ENCODE measurements at places on chromosomes 2 and 18. TPM values are rescaled to one million over a fixed set of nuclear protein-coding genes. Genes with fewer than 3 reads are reported as not detected.

- DNase-seq, result no peak
Measured at GRCh38 chr2:187438455-187438854, 9.6 kb downstream of the CALCRL start.

- DNase-seq, result no peak
Measured at GRCh38 chr2:189618197-189618596, 37.6 kb upstream of the SLC40A1 start.

DNA sequence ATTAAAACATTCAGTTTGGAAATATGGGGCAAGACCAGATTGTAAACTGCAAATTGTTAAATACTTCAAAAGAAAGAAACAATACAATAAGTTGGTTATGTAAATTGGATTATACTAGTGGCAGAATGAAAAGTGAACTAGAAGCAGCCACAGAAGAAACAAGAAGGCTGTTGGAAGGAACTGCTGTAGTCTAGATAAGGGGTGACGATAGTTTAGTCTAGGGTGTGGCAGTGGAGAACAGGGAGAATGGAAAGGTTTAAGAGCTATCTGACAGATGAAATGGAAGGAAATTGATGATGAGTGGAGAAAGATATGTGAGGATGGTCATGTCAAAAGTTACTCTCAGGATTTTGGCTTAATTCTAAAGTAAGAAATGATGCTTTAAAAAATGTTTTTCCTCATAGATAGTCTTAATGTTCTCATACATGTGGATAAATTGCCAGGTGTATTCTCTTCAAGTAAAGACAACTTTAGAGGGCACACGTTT lies 179.7 kb downstream of the GPD2 start:
- no peak for DNase-seq

- no peak for DNase-seq
Measured at GRCh38 chr2:3481736-3482362, 37.5 kb downstream of the ADI1 start.

- DNase-seq, result no peak
Measured at GRCh38 chr2:39142904-39143605, 22.2 kb upstream of the SOS1 start.

DNA sequence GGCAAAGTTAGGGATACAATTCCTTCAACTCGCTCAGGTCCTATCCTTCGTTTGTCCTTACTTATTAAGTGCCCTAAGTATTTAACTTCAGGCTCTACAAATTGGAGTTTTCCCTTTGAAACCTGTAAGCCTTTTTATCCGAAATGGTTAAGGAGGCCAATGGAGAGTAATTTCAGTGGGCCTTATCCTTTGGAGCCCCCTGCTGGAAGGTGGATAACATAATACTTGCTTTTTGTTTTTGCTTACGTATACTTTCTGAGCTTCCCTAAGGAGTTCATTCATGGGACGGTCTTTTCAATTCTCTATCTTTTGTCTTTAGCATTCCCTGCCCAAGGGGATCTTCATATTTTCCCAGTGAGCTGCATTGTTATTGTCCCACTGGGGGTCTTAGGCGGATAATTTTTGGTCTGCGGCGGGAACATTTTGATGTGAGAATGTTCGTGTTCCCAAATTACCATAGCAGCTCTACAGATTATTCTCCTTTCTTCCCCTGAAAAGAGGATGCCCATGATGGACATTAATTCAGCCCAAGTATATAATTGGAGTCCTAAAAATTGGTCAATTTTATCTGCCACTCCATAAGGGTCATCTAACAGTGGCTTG lies 34.4 kb upstream of the TRAPPC8 start:
- no peak for DNase-seq

- DNase-seq, result no peak
Measured at GRCh38 chr18:27719680-27720079, 457.2 kb downstream of the CDH2 start.

GRCh38 chr2:230823264-230823964 lies 41.3 kb upstream of the ITM2C start:
- no peak for DNase-seq

DNA sequence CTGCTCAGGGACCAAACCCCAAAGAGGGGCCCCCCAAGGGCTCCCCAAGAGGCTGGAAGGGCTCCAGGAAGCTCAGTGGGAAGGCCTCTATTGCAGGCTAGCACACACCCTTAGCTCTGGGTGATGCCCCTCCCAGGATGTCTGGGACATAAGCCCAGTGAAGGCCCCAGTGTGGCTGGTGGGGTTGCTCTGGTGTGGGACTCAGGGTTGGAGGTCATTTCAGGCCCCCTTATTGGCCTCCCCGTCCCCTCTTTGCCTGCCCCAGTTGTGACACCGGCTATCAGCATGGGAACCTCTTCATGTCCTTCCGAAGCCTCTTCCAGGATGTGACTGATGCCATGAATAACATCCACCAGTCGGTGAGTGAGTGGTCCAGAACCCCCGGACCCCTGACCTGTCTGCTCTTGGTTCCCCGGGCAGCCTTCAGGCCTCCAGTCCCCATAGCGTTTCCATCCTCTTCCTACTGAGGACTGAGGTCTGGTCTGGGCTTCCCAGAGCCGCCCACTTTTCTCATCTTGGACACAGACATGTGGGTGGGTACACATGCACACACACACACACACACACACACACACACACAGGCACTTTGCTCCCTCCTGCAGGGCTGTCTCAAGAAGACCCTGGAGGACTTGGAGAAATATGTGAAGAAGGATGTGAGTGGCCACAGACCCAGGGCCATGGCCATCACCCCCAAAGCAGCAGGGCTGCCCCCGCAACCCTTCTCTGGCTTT lies 2.2 kb downstream of the NT5DC4 start:
- no peak for DNase-seq

- no peak for DNase-seq
Measured at GRCh38 chr2:99725820-99726219, 236.0 kb upstream of the REV1 start.

DNA sequence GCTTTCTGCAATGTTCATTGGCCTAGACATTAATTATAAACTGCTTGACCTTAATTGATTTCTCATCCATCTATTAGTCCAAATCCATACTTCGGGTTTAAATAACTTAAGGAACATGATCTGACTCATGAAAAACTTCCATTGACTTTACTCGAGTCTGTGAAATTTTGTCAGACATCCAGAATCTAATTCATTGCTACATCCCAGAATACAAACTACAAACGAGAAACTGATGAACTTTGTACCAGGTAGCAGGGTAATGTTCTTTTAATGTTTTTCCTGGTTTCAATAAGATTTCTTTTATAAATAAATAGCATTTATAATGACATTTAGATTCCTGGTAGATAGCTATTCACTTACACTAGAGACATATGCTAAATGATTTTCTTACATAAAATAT lies 36.0 kb upstream of the IKZF2 start:
- no peak for DNase-seq

GRCh38 chr2:239159476-239159911 lies 241.3 kb downstream of the HDAC4 start:
- DNase-seq, result no peak

- no peak for DNase-seq
Measured at GRCh38 chr18:75287006-75287405, 76.4 kb downstream of the TSHZ1 start.

DNA sequence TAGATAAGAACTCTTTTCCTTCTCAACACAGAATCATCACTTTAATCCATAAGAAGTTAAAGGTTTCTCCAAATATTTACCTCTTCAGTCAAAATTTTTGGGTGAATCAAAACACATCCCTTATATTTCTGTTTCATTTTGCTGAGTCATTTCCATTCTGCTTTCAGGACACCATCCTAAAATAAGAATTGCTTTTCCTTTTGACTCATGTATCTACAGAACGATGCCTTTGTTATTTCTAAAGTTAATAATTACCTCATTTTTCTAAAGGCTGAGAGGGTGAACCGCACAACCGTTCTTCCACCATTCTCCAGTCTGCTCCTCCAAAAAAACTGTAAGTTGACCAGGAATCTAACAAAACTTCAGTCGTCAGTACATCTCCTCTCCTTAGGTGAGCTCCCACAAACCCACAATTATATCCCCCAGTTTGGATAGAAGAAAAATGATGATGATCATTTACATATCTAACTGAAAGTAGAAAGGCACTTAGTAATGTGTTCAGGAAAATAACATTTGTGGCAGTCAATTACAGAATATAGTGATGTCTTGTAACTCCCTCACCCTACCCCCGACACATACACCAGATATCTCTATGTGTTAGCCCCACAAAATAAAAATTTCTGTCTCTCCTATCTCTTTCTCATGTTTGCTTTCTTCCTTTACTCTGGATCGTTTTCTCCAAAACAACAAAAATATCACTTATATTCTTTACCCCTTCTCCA lies 162.5 kb downstream of the RAD51AP2 start:
- no peak for DNase-seq

- DNase-seq, result no peak
Measured at GRCh38 chr2:32068-32467, 14.2 kb downstream of the FAM110C start.

DNA sequence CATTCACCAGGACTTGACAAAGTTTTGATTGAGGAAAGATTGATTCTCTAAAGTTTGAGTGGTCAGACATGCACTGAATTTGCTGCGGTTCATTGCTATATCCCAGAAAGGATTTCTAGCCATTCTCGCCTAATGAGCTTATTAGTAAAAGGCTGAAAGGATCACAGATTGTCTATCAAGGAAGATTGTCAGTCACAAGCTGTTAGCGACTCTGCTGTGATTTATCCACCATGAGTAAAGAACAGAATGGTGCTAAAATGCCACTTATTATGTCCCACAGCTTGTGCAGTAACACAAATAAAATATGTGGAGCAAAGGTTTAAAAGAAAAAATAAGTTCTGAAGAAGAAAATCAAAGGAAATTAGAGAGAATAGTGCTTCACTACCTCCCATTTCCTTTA lies 701.2 kb upstream of the CDH7 start:
- no peak for DNase-seq

DNA sequence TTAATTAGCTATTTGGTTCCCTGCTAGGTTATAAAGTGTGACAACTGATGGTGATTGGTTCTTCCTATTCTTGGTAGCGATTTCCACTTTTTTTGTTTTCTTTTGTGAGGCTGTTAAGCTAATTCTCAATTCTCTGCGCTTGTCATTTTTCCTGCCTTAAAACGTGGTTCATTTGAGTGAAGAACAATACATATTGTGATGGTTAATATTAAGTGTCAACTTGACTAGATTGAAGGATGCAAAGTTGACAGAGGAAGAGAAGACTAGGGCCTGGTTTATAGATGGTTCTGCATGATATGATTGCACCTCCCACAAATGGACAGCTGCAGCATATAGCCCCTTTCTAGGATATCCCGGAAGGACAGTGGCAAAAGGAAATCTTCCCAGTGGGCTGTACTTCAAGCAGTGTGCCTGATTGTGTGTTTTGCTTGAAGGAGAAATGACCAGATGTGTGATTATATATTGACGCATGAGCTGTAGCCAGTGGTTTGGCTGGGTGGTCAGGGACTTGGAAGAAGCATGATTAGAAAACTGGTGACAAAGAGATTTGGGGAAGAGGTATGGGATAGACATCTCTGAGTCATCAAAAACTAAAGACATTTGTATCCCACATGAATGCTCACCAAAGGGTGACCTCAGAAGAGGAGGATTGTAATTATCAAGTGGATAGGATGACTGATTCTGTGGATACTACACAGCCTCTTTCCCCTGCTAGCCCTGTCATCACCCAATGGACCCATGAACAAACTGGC lies 39.4 kb upstream of the ZNF804A start:
- no peak for DNase-seq

DNA sequence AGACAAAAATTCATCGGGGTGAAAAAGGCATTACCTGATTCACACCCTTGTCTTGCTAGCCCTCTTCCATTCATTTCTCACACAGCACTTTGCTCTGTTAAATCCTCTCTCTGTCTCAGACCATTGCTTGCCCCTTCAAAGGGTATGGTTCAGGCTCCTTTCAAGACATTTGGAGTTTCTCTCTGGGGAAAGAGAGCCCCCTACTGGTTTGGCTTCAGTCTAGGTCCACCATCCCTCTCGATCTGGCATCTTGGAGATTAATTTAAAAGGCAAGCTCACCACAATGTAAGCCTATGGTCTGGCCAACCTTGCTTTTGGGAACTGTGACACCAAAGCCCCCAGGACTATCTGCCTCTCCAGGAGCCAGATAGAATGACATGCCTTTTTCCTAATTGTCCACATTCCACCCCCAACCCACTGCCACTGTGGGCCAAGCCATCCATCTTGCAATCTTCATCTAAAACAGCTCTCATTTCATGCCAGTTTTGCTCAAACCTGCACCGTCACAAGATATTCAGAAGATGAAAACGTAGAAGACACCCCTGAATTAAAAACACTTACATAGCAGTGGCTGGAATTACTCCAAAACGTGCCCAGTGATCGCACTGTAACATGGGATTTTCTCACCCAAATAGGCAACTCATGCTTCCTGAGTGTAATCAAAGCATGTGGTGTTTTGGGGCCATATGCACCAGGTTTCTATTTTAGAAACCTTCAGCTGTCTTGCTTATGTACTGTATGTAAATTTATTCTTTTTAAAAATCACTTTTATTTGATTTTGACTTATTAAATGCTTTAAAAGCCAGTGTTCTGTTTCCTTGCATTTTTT lies 93.9 kb downstream of the FARSB start:
- no peak for DNase-seq

DNA sequence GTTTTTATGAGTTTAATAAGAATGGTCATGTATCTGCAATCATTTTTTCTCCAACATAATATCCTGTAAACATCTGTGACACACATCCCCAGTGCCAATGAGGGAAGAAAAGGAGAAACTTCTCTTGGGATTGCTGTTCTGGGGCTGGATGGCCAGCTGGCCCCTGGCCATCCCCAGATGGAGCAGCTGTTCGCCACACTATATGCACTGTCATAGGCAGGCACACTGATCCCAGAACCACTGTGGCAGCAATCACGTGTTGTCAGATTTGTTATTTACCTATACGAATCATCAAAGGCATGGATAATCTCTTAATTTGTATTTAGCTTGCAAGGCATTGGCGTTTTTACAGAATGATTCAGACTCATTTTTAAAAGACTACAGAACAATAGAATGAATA lies 167.6 kb upstream of the ACAA2 start:
- no peak for DNase-seq

- DNase-seq, result no peak
Measured at GRCh38 chr2:18253686-18254197, 306.7 kb downstream of the RDH14 start.

- no peak for DNase-seq
Measured at GRCh38 chr18:34729264-34729663, 19.2 kb downstream of the DTNA start.

GRCh38 chr2:130261970-130262760 lies 63.9 kb upstream of the TUBA3E start:
- no peak for DNase-seq

- DNase-seq, result no peak
Measured at GRCh38 chr2:11220445-11220844, 65.2 kb downstream of the SLC66A3 start.

GRCh38 chr18:25256439-25256838 lies 95.5 kb downstream of the ZNF521 start:
- DNase-seq, result no peak

Gene DNAJC10
- 140 TPM for total RNA-seq

Gene MEP1B
- total RNA-seq, result 0.18 TPM

Gene SMC6
- total RNA-seq, result 22.2 TPM

Gene IL1B
- total RNA-seq, result 1.7 TPM

Gene SAG
- not detected for total RNA-seq

Gene CACNB4
- total RNA-seq, result 3.3 TPM

Gene DSC3
- total RNA-seq, result 29.1 TPM

Gene STK39
- 18.7 TPM for total RNA-seq

Gene SERPINB4
- not detected for total RNA-seq

Gene UGT1A8
- total RNA-seq, result not detected

Gene MAP3K19
- total RNA-seq, result not detected

Gene FAM136A
- total RNA-seq, result 43.3 TPM

Gene ALK
- 0.09 TPM for total RNA-seq

Gene TAF1B
- total RNA-seq, result 33.1 TPM

Gene MYOM1
- 1.2 TPM for total RNA-seq

Gene GCG
- 0.36 TPM for total RNA-seq

Data from mesothelial cell of epicardium (in vitro differentiated cells).